Non-pigmented ciliary epithelial cell (primary cell): ENCODE measurements at places on chromosomes 7 and 10.

GRCh38 chr10:79941585-79942210, 7.2 kb downstream of the SFTPD start:
- no peak for DNase-seq

DNA sequence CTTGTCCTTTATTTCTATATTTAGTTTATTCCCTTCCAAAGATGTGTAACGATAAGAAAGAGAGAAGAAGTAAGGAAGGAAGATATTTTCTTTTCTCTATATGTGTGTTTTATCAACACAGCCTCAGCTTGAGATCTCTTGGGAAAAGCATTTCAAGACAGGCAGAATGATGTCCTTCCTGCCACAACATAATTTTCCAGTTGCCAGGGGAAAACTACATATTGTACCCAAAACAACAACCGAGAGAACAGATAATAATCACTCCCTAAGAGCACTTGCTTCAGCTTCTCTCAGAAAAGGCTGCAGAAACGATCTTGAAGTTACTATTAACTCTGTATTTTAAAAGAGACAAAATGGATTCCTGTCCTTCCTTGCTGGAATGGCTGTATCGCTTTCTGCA, 151.4 kb upstream of the ITGB1 start:
- DNase-seq, result no peak

DNA sequence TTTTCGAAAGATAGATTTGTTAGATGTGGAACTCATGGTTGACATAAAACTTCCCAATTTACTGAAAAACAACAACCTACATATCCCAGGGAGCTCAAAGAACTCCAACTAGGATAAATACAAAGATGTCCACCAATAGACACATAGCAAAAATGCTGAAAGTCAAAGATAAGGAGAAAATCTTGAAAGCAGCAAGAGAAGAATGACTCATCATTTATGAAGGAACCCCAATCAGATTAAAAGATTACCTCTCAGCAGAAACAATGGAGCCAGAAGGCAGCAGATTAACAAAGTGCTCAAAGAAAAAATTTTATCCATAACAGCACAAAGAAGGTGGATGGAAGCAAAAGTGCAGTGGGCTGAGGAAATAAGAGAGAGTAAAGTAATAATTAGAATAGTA, 908.6 kb downstream of the SORCS3 start:
- no peak for DNase-seq

DNA sequence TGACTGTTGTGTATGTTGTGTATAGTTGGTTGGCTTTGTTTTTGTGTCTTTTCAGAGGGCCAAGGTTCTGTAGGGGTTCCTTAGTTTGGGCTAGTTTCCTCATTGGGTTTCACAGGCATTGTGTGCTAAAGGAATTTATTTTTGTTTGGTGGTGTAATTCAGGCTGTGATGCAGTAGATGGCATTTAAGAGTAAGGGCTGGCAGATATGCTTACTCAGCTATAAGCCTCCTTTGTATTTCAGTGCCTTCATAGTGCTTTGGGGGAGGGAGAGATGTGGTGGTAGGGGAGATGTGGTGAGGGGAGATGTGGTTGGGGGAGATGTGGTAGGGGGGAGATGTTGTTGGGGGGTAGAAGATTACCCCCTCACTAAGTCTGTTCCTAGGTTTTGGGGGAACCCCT, 91.7 kb downstream of the SLC25A40 start:
- DNase-seq, result no peak

- DNase-seq, result no peak
Observed at GRCh38 chr10:101950213-101950612, 105.8 kb downstream of the ARMH3 start.

DNA sequence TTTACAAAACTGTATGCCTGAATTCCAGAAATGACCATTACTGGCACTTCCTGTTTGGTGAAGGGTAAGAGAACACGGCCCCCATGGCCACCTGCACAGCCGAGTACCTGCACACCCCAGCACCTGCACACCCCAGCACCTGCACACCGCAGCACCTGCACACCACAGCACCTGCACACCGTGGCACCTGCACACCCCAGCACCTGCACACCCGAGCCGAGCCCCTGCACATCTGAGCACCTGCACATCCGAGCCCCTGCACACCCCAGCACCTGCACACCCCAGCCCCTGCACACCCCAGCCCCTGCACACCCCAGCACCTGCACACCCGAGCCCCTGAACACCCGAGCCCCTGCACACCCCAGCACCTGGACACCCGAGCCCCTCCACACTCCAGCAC, 243.5 kb downstream of the DNAJB6 start:
- DNase-seq, result no peak

GRCh38 chr10:88342733-88343310, 240.3 kb downstream of the RNLS start:
- DNase-seq, result no peak

- DNase-seq, result no peak
Observed at GRCh38 chr7:155448632-155449007, 9.3 kb upstream of the EN2 start.

DNA sequence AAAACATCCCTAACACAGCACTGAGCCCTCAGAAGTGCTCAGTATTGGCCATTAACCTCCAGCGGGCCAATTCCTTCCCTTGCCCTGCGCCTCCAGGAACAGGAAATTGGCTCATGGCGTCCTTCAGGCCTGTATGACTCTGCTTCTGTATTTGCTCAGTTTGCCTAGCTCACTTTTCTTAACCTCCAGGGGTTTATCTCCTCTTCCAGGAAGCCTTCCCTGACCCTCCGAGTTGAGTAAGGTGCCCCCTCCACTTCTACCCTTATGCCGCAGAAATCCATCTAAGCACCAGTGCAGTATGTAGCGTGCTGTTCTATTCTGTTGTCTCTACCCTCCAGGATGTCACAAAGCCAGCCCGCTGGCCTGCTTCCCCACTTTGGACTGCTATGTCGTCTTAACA, 1.1 kb upstream of the SFXN4 start:
- DNase-seq, result no peak

DNA sequence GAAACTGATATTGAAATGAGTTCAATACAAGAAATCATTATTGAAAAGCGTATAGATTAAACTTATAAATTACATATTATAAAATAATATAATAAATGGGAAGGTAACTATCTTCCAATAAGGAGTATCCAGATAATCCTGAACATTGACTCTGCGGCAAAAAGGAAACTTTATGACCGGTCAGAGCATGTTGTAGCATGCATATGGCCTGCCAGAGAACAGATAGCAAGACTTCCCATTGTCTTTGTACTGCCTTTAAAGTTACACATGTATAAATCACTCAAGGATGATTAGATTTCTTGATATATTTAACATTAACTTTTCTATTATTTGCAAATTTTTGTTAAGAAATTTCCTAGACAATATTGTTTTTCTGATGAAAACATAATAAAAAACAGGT, 56.2 kb upstream of the ETV1 start:
- DNase-seq, result no peak

DNA sequence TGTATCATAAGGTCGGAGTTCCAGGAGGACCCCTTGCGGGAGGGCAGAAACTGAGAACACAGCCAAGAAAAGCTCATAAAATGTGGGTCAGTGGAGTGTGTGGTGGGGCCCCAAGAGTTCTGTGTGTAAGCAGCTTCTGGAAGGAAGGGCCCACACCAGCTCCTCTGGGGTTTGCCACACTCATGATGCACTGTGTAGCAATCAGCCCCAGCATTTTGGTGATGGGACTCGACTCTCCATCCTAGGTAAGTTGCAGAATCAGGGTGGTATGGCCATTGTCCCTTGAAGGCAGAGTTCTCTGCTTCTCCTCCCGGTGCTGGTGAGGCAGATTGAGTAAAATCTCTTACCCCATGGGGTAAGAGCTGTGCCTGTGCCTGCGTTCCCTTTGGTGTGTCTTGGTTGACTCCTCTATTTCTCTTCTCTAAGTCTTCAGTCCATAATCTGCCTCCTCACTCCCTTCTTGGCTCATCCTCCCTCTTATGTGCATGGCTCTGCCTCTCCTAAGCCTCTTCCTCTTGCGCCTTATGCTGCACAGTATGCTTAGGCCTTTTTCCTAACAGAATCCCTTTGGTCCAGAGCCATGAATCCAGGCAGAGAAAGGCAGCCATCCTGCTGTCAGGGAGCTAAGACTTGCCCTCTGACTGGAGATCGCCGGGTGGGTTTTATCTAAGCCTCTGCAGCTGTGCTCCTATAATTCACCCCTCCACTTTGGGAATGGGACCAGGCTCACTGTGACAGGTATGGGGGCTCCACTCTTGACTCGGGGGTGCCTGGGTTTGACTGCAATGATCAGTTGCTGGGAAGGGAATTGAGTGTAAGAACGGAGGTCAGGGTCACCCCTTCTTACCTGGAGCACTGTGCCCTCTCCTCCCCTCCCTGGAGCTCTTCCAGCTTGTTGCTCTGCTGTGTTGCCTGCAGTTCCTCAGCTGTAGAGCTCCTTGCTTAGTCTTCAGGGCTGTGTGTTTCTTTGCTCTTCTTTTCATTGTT, 17.8 kb downstream of the PRSS2 start:
- no peak for DNase-seq

- DNase-seq, result no peak
Observed at GRCh38 chr7:6636741-6637543, at the start of gene ZNF316. ZNF316 (plus strand) TSS chr7:6637318; CDS start chr7:6642410, 5,092 bp downstream.

GRCh38 chr7:95549818-95550529, 46.3 kb downstream of the PDK4 start:
- DNase-seq, result peak; percentile 77

GRCh38 chr10:31509989-31510388, 191.0 kb downstream of the ZEB1 start:
- DNase-seq, result no peak

DNA sequence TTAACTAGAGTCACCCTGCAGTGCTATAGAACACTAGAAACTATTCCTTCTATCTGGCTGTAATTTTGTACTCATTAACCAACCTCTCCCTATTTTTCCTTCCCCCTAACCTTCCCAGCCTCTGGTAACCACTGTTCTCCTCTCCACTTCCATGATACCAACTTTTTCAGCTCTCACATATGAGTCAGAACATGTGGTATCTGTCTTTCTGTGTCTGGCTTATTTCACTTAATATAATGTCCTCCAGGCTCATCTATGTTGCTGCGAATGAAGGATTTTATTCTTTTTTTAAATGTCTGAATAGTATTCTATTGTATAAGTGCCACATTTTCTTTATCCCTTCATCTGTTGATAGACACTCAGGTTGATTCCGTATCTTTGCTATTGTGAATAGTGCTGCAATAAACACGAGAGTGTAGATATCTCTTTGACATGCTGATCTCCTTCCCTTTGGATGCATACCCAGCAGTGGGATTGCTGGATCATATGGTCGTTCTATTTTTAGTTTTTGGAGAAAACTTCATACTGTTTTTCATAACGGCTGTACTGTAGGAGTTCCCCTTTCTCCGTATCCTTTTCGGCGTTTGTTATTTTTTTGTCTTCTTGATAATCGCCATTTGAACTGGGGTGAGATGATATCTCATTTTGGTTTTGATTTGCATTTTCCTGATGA, 101.4 kb downstream of the FAM107B start:
- DNase-seq, result no peak

- DNase-seq, result no peak
Observed at GRCh38 chr10:80787952-80788351, 250.2 kb downstream of the SH2D4B start.

DNA sequence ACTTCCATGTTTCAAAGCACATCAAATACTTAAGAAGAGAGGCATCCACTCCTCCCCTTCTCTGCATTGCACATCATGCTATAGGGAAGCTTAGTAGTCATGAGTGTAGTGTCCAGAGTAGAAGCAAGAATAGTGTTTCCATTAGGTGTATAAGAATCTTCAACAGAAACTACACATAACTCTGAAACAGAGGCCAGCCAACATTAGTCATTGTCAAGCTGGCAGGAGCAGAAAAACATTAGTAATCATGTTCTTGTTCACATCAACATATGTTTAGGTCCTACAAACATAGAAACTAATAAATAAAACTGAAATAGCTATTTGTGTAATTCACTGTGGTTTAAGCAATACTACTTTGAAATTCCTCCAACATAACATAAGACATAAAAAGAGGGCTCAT, 370.2 kb downstream of the PPP1R3A start:
- DNase-seq, result no peak

DNA sequence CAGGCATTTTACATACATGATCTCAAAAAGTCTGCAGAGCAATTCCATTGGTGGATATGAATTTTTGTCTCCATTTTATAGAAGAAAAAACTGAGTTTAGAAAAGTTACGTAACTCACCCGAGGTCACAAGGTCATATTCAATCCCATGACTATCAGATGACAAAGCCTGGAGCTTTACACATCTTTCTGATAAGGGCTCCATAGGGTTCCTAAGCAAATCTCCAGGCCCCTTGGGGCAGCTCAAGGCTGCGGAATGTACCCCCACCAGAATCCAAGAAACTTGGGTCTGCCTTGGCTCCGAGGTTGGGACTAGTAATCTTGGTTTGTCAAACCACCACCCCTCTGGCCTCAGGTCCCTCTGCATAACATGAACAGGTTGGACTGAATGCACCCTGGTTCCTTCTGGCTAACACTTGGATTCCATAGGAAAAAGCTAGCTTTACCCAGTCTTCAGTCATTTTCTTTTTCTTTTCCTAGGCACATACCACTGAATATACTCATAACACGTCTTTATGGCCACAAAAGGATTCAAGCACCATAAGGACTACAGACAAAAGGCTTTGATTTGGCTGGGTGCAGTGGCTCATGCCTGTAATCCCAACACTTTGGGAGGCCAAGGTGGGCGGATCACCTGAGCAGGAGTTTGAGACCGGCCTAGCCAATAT, 55.5 kb downstream of the PIP4K2A start:
- no peak for DNase-seq

DNA sequence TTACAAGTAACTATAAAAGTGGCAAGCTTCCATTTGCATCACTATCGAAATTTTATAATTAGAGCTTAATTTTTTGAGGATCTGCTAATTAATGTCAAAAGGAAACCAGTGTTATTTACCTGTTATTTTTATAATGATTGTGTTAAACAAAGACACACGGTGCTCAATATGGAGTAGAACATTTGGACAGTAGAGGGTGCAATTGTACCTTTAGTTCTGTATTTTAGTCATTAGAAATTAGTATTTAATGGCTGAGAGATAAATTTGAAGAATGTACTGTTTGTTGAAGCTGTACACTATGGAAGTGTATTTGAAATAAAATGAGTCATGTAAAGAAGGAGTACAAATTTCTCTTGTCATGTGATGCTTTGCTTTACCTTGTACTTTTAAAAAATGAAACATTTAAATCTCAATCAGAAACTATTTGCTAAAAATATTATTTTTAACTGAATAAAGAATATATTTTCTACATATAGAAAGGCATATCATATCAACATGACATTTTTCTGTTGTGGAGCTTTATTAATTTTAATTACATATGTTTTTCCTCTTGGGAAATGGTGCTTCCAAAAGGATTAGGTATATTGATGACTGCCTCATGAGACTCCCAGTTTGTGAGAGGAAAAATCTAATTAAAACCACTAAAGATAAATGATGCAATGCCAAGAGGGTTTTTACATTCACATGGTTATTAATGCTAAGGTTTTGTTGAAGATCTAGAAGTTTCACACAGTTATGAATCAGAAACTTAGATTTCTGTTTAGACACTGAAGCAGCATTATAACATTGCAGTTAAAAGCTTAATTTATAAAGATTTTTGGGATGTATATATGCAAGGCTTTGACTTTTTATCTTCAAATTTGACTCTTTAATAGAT, 10.4 kb upstream of the PRKG1 start:
- peak; percentile 28 for DNase-seq
